ENCODE measurements at places on chromosomes 16 and 17.

GRCh38 chr16:51051671-51052070 is 99.4 kb downstream of the SALL1 start:
- DNase-seq, result peak; percentile 2

- DNase-seq, result no peak
Measured at GRCh38 chr17:9907883-9908648, 3.0 kb upstream of the RCVRN start.

GRCh38 chr16:66154801-66155200 is 211.7 kb upstream of the CDH5 start:
- no peak for DNase-seq

- DNase-seq, result no peak
Measured at GRCh38 chr17:28737770-28738679, 5.8 kb upstream of the TRAF4 start.

DNA sequence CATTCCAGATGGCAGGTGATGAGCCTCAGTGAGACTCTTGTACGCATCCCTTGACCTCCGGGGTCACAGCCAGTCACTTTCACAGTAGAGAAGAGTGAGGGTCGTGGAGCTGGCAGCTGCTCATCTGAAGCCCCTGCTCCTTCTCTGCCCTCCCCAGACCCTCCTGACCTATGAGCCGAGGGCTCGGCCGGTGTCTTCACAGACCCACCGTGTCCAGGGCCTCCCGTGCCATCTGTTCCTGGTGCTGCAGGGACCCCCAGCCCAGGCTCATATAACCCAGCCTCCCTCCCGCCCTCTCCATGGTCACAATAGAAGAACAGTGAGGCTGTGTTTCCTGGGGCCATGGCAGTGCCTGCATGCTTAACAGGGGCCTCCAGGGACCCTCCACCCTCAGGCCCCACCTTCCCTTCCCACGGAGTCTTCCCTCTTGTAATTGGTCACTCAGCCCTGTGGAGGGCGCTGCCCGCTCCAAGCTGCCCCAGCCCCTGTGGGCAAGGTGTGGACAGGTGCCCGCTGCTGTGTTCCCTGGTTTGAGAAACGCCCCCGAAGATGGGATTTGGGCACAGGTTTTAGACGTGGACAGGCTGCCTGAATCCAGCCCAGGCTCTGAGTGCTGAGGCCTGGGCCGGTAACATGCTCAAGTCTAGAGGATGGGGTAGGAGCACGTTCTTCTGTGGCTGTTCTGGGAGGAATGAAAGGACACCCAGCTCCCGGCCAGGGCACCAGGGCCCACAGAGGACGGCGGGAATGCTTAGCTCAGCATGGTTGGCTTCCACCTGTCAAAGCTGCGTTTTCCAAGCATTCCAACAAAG is 38.7 kb downstream of the ACSF3 start:
- no peak for DNase-seq

DNA sequence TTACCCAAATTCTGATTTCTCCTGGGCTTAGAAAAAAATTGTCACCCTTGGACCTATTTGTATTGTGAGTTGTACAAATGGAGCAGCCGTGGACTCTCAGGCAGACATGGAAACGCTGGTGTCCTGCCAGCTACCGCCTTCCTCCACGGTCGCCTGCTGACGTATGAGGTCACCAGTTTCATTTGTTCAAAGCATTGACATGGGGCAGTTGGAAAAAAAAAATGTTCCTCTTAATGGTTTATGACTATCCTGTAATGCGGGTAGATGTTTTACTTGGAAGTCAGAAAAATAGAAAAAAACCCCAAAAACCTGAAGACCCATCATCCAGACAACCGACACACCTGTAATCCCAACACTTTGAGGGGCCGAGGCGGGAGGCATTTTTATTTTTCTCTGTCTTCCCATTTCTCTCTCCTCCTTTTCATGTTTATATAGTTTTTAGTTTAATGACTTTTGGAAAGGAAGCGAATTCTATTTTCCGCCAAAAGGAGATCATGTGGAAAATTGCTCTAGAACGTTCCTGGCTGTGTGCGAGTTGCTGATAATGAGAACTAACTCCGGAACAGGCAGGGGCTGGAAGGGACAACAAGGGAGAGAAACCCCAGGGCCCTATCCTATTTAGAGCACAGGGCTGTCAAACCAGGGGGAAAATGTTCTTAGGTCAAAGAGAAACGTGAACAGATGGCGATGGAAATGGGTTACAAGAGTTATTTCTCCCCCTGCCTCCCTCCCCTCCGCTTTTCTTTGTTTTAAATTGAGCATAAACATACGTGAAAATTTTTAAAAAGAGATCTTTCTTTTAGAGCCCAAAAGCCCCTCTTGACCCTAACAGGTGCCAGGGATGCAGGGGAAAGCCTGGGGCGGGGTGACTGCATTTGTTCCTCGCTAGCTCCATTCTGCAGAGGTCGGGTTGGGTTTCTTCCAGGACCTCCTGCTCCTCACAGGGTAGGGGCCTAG is 13.7 kb downstream of the DNAH17 start:
- no peak for DNase-seq

- DNase-seq, result no peak
Measured at GRCh38 chr16:31466381-31466841, 5.5 kb upstream of the TGFB1I1 start.

DNA sequence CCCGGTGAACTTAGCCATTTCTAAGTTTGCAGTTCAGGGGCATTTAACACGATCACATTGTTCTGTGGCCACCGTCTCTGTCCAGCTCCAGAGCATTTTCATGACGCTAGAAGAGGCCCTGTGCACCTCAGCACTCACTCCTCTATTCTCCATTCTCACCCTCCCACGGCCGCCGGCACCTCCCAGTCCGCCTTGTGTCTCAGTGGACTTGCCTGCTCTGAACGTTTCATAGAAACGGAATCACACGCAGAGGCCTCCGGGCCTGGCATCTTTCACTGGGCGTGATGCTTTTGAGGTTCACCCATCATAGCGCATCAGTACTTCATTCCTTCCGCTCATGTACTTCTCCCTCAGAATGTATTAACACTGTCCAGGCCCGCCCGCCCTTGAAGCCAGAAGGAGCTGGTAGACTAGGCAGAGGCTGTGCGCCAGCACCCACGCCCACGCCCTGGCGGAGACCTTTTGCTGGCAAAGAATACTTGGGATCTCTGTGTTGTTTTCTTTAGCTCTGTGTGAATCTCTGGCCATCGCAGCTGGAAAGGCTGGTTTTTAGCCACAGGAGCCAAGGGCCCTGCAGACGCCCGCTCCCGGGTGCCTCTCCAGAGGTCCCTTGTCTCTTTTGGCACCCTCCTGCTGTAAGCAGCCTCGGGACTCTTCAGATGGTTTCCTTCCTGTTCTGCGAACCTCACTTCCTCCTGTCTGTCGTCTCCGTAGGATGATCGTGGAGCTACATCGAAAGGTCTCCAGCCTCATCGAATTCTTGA is 23.4 kb upstream of the JPT2 start:
- no peak for DNase-seq

DNA sequence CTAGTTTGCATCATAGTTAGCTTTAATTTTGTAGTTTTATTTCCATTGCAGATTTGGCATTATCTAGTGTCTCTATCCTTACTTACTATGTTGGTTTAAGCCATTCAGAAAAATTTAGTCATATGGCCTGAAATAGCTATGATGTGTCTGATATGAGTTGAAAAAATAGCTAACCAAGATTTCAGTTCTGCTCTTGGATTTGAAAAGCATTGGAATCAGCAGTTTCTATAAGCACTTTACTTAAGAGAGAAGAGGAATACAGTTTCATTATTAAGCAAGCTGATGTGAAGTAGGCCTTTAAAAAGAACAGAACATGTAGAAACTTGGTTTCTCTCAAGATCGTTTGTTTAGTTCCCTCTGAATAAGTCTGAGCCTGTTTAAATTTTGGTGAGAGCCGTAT is 25.9 kb downstream of the LPCAT2 start:
- DNase-seq, result no peak

DNA sequence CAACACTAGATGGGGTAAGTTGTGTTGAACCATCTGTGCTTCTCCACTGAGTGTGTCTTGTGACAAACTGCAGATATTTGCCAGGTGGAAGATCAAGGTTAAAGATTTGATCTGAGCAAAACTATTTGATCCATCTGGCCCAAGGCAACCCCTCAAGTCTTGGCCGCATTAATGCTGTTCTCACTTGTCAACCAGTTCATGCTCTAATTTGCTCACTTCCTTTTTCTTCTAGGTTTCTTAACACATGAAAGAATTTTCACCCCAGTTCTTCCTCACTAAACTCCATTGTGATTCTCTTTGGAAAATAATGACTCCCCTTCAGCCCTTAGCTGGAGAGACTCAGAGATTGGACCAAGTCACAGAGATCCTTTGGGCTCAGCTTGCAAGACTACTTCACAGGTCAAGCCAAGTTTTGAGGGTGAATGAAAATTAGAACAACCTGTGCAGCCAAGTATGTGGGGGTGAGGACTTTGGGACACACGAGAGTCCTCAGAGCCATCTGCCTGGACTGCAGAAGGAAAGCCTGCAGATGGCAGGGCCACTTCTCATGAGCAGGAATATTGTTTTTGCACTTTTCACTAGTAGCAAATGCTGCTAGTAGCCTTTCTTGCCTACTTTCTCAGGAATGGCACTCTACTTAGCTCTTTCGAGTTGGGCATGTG is 166.5 kb downstream of the AXIN2 start:
- no peak for DNase-seq

DNA sequence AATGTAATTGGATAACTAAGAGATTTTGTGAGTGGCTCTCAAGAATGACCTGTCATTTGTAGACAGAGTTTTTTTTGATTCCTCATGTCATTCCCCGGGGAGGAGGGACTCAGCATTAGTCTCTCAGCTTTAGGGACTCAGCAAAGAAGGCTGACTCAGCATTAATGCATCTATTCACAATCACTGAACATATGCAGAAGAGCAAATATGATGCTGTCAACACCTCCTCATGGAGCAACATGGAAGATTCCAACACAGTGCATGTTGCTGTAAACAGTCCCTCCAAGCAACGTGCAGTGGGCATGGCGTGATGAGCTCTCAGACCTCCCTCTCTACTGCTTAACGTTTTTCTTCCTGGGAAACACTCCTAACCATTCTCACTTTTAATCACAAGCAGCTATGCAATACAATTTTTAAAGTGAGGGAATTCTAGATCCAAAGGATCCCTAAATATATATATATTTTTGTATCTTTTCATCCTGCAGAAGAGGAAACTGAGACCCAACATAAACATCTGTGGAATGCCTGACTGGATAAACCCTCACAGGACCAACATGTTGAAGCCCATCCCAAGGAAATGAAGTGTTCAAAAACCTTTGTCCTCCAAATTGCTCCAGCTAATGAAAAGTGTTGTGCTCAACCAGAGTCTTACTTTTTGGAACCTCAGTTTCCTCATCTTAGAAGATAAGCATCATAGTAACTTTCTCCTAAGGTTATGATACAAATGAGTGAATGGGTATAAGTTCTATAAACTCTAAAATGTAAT is 38.9 kb downstream of the TMEM100 start:
- no peak for DNase-seq

- no peak for DNase-seq
Measured at GRCh38 chr17:38320482-38320881, 23.3 kb downstream of the GPR179 start.

DNA sequence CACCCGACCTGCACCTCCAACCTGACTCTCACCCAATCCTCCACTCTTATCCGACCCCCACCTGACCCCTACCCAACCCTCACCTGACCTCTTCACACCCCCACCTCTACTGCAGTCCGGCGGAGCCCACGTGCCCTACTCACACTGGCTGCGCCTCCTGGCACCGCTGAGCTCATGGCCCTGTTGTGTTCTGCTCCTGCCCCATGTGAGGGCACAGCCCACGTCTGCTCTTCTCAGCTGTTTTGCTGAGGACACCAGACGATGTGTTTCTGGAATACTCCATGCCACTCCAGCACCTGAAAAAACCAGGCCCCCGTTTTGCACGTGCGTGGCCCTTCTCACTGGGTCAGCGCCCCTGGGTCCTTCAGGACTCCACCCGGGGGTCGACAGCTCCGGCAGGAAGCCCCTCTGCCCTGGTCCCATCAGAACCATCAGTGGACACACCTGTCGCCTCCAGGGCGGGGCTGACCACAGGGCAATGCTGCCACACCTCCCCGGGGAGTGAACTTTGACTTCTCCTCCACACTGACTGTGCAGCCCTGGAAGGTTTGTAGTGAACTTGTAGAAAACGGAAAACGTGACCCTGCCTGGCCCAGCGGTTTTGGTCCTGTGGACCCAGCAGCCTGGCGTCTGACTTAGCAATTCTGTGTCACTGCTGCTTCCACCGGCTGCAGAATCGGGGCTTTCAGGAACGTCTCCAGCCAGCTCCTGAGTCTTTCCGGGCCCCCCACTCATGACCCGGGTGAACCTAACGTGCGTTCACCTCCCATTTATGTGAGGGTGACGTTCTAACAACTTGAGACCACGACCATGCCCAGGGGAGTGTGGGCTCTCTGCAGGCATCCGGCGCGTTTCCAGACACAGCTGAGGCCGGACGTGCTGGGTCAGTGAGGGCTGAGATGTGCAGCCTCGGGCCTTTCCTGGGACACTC is 5.7 kb upstream of the RAB40B start:
- no peak for DNase-seq
